A549 (cell line): ENCODE measurements at places on chromosomes 3 and 15.

GRCh38 chr15:69080295-69081248 lies 66.1 kb downstream of the NOX5 start:
- no peak for DNase-seq

DNA sequence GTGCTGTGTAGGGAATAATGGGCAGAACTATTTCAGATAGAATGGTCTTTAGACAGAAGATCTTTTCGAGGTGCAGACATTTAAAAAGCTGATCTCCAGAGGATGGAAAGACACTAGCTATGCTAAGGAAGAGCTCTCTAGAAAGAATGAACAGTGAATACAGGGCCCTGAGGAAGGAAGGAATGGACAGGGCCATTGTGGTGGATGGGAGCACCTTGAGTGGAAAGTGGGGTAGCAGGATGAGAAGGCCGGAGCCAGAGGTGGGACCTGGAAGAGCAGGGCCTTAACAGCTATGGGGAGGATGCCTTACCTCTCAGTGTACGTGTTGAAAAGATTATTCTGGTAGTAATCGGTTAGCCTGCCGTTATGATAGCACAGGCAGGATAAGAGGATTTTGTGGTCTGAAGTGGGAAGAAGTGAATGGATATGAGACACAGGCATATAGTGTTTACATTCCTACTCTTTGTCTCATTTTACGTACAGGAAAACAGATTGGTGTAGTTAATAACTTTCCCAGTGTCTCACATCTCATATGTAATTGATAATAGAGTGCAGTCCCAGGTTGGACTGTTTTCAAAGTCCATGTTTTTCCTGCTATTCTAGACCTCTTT lies 172.4 kb downstream of the KLHL25 start:
- no peak for DNase-seq

DNA sequence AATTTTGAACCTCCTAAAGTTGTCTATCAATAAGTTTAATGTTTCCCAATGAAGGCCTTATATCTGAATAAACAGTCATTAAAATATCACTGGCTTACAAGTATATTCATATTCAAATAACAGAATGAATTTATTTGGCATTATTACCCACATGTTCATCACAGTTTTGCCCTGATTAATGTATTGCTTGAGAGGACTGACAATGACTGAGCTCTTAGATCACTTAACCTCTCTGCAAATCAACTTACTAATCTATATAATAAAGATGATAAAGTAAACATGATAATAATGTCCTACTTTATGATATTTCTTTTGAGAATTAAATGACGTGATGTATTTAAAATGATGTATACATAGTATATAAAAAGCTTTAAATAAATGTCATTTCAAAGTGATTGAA lies 532.0 kb upstream of the GBE1 start:
- DNase-seq, result no peak

DNA sequence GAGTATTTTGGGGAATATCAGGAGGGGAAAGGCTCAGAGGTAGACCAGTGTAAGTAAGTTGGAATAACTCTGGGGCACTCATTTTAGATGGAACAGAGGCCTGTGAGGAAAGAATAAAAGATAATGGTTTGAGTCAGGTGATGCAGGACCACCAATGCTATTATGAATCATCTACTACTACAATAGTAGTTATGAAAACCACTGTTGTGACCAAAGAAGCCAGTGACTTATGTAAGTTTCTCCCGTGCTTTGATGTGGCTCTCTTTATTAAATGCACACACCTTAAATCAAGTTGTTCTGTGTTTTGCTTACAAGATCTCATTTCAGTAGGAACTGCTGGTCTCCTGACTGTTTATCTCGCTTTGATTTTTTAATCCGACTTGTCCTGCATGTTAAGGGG lies 13.1 kb upstream of the GUCA1C start:
- DNase-seq, result no peak

- DNase-seq, result no peak
Measured at GRCh38 chr3:120983321-120983665, 75.3 kb downstream of the STXBP5L start.

DNA sequence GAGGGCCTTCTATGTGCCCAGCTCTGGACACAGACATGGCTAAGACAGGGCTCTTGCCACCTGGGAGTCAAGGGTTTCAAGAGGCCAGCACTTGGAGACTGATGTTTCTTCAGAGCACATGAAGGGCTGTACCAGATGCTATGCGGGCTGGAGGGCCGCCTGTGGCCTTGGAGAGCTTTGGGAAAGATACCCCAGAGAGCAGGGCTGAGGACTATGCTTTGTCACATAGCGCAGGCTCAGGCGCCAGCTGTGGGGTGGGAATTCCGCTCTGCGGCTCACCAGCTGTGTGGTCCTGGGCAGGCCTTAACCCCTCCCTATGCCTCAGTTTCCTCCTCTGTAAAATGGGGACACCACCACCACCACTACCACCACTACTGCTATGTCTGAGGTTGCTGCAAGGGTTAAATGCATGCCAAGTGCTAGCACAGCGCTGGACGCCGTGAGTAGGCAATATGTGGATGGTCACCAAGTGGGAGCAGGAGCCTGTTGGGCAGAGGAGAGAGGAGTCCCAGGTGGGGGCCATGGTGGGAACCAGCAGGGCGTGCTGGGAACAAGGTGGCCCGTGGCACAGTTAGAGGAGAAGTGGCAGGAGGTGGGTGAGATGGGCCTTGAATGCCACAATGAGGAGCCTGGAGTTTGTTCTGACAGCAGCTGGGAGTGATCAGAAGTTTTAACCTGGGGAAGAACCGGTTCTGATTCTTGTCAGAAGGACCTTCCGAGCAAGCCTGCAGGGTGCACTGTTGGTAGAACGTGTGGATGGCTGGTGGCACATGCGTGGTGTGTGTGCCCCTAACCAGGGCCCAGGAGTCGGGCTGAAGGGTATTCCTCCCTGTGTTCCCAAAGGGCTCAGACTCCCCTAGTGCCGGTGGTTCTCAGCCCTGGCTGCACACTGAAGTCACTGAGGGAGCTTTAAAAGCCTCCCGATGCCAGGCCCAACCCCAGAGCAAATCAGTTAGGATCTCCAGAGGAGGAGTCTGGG lies 41.7 kb downstream of the FEM1B start:
- no peak for DNase-seq

DNA sequence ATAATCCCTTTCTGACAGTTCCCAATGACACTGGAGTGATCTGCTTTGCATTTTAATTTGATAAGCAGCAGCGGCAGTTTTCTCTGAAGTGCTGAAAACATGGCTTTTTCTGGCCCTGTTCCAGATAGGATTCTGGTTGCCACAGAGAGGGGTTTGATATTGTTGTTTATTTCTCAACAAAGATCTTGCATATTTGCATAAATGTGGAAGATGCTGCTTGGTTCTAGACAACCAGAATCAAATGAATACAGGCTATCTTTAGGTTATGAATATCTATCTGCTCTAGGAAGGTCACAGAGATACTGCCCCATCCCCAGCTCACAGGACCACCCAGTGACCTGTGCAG lies 137.1 kb downstream of the ZNF609 start:
- no peak for DNase-seq

DNA sequence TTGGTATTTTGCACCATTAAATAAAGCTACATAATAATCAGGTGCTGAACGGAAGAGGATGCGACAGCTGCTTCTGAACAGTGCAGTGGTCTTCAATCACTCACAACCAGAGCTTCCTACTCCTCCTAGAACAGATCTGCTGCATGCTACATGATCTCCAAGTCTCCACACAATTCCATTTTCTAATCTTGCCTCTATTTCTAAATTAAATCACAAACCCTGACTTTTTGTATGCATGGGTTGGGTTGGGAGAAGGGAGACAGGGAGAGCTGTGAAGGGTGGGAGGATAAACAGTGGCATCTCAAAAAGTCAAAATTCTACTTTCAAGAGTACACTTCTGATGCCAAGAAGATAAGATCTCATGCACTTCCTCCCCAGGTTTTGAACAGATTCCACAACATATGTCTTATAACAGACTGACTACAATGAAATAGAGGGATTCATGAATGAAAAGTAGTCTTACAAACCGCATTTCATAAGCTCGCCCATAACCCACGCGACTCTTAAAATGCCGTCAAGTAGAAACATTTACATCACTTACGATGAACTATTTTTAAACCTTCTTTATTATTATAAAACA lies 57.2 kb downstream of the CHSY1 start:
- no peak for DNase-seq

DNA sequence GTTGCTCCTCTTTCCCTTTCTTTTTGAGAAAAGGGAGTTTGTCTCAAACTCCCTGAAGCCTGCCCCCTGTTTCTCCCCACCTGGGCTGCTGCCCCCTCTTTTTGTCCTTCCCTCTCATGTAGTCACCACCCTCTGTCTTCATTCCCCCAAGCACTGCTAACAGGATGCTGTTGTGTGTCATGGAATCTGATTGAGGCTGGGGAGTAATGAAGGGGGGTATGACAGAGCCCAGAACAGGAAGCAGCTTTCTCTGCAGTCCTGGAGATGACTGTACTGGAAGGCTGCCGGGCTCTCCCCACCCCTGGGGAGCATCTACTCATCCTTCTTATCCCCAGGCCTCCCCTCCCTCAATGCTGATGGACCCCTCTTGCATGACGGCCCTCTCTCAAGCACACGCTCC lies 181.6 kb downstream of the ABHD5 start:
- peak; percentile 48 for DNase-seq

DNA sequence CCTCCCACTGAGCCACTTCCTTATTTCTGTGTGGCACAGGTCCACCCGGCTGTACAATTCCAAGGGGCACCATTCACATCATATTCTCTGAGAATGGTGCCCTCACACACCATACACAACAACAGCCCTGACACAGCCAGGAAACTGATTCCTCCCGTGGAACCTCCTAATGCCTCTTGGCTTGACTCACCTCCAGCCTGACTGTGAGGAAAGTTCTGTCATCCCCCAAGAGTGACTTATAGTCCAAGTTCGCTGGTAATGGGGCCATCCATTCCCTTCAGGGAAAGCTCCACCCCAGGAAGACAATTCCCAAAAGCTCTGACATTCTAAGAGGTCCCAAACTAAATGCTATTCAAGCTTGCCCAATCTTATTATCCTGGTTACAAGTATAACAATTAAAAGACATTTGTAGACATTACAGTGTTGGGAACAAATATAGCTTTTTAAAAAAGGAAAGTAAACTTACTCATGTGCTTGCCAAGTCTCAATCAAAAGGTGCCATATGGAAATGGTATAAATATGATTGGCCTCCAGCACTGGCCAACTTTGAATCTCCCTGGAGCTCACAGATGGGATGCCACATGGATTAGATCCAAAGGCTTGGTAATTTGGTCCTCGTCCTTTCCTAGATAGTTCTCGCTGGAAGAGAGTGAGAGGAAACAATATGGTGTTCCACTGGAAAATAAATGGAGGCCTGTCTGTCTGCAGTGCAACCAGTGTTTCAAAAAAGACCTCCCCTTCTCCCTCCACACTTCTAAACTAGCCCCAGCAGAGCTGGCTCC lies 56.3 kb upstream of the PSMD6 start:
- no peak for DNase-seq

DNA sequence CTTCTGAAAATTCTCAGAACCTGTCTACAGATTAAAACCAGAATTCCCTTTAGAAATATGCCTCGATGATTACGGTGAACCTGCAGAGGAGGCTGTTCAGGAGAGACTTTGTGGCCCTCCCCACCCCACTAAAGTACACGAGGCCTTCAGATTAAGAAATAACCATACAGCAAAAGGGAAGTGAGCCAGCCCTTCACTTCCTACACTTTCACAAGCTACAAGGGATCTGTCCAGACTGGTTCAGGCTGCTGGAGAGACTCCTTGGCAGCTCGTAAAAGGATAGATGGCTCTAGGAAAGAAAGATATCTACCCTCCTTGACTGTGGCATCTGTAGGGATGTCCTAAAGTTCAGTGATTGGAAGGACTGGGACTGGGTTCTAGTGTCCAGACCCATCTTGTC lies 102.6 kb downstream of the ALDH1A2 start:
- DNase-seq, result no peak

- DNase-seq, result no peak
Measured at GRCh38 chr3:66592016-66592761, 91.4 kb upstream of the LRIG1 start.

DNA sequence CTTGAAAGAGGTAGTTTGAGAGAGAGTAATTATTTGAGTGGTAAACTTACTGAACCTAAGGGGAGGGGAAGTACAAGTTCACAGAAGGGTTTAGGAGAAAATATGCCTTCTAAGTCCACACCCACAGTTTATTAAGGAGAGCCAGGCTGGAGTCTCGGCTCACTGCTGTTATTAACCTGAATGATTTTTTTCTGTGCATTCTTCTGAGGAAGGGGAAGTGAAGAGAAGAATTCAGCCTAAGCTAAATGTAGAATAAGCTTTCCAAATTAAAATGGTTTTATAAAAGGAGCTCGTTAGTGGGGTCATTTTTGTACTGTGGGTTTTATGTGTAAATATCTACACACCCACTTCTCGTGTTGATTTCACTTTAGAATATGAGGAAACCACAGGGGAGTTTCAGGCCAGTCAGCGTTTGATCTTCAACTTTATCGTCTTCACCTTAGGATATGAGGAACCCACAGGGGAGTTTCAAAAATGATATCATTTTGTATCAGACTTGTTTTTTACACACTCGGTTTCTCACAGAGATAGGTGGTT lies 1.5 kb downstream of the WHAMM start:
- DNase-seq, result no peak

DNA sequence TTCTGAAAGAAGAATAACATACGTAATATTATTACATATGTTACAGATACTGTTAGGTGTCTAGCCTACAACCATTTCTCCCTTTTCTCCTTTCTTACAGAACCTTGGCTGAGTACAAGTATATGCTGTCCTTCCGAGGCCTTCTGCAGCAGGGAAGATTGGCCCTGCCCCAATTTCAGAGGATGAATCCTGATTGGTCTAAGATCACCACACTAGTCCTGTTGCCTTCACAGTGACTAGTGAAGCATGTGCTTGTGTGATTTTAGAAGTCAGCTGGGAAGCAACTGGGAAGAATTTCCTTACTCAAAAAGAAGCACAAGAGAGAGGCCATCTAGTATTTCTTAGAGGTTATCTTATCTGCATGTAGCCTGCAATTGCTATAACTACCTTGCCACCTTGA lies 30.6 kb upstream of the MECOM start:
- DNase-seq, result no peak

DNA sequence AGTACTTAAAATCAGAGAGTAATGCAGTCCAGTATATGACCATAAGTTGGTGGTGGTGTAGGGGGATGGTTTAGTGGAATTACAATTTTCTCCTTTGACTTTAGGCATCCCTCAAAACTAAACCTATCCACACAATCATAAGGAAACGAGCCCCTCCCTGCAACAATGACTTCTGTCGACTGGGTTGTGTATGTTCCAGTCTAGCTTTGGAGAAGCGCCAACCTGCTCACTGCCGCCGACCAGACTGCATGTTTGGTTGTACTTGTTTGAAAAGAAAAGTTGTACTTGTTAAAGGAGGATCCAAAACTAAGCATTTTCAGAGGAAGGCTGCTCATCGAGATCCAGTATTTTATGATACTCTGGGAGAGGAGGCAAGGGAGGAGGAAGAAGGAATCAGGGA lies 52.8 kb downstream of the MGA start:
- no peak for DNase-seq
